ENCODE measurements at places on chromosomes 4 and X.

DNA sequence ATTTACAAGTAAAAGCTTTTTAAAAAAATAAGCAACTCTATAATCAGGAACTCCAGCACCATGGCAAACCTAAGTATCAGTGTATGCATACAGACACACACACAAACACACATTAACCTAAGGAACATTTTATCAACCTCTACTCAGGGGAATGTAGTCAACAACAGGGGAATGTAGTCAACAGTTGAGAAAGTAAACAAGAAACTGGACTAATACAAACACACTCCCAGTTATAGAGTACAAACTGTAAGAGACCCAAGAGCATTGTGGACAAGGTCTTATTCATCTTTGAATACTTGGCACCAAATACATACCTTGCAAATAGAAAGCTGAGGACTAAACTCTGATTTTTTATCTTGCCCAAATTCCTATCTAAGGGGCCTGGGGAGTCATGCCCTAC lies 36.2 kb downstream of the PAPSS1 start:
- no peak for DNase-seq

DNA sequence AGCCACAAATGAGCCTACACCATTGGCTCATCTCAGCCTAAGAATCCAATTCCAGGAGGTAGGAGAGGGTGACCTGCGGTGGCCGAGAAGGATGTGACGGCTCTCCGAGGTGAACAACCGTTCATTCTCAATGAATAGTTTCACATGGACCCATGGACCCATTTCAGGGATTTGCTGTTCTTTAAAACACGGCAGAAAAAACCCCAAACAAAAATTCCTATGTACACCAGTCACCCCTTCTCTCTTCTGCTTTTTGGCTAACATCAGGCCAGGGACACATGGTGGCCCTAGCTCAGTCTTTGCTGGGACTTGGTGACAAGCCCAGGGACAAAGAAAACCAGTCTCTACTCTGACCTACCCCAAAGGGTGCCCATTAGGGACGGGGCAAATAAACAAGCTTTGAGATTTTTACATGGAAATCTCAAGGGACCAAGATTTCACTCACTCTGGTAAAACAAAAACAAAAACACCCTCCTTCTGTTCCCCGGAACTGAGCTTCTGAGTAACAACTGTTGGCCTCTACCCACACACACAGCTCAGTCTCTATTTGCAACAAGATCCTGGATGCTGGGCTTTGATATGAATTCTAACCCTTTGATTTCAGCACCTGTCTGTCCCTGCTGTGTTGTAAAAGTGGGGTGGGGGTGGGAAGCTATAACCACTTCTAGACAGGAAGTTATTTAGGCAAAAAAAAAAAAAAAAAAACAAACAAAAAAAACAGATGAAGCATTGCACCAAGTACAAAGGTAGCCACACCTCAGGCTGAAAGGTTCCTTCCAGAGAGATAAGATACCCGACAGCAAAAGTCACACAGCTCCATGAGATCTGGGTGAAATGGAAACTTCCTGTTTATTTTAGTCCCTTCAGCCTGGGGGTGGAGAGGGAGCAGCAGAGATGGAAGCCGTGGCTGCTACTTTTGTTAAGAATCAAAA lies 49.0 kb downstream of the DDX3X start:
- DNase-seq = peak; percentile 71

DNA sequence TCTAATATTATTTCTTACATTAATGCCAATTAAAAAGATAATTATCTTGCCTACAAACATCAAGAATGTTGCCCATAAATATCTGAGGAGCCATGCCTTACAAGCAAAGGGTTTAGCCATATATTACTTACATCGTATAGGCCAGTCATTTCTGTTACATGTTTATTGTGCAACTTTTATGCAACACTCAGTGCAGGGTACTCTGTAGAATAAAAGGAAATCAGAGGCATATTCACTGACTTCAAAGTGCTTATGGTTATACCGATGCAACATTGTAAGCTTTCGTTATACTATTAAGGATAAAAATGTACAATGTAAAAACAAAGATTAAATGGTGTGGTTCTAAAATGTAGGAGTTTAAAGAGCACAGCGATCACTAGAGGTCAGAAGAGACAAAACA lies 315.9 kb downstream of the PCDH10 start:
- no peak for DNase-seq

DNA sequence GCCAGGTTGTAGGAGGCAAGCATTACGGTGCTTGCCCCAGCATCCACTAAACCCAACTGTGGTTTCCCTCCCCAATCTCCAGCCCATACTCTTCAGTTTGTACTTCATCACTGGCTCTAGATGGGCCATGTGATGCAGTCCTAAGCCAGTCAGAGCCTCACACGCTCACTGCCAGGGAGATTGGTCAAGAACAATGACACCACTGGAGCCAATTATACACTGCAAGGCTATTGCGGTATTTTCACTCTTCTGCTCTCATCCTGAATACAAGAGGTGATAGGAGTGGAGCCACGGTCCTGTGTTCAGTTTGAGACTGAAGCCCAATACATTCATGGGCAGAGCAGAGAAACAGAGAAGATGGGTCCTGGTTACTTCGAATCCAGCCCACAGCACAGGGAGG lies 58.4 kb downstream of the SEPSECS start:
- DNase-seq = no peak

GRCh38 chrX:154380787-154381186 lies 1.7 kb downstream of the EMD start:
- DNase-seq = no peak

GRCh38 chrX:151902813-151903591 lies 9.7 kb upstream of the MAGEA4 start:
- no peak for DNase-seq

- DNase-seq = no peak
These were observed 114.9 kb upstream of the SMIM31 start for GRCh38 chr4:164639001-164639400.

GRCh38 chrX:15059474-15059873 lies 186.3 kb downstream of the MOSPD2 start:
- no peak for DNase-seq

GRCh38 chrX:40202456-40202855 lies 104.7 kb upstream of the BCOR start:
- DNase-seq = peak; percentile 38

DNA sequence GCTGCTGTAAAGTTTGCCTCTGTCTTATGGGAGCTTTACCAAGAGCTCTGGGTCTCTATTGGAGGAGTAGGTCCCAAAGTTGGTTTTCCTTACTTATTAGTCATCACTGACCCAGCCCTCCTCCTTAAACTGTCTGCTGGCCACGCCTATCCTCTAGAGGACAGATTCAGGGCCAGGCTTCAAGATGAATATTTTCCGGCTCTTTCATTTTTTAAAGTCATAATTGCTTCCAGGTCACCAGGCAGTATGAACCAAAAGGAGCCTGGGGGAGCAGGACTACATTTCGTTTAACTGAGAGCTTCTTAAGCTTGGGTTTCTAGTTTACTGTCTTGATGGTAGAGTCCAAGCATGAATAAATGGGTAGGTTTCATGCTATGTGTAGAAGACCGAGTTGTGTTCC lies 13.7 kb downstream of the BCORL1 start:
- no peak for DNase-seq

GRCh38 chrX:71504346-71504745 lies 28.6 kb upstream of the OGT start:
- DNase-seq = no peak

DNA sequence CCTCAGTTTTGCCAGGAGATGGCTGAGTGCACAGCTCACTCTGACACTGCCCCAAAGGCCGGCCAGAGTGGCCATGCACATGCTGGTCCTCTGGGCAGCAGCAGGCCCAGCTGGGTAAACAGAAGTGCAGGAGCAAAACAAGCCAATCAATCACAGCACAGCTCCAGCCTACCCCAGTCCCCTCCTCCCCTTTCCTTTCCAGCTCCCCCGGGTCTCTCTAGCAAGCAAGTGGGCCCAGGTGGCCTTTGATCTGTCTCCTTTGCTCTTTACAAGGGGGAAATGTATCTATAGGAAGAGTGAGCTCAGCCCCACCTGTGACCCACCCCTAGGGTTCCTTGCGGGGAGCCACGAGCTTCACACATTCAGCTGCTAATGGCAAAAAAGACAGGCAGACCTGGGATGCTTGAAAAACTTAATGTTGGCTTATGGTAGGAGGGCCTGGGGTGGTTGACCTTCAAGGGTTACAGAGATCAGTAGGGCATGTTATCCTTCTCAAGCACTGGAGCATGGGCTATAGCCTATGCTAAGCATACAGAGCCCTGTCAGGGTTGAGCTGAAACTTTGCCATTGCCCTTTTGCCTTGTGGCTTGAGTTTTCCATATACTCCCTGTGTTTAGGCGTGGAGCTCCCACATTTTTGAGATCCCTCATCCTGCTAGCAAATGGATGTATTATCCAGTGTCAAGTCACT lies 57.8 kb upstream of the PLAC1 start:
- no peak for DNase-seq

GRCh38 chr4:54614149-54614548 lies 43.6 kb upstream of the KIT start:
- no peak for DNase-seq

DNA sequence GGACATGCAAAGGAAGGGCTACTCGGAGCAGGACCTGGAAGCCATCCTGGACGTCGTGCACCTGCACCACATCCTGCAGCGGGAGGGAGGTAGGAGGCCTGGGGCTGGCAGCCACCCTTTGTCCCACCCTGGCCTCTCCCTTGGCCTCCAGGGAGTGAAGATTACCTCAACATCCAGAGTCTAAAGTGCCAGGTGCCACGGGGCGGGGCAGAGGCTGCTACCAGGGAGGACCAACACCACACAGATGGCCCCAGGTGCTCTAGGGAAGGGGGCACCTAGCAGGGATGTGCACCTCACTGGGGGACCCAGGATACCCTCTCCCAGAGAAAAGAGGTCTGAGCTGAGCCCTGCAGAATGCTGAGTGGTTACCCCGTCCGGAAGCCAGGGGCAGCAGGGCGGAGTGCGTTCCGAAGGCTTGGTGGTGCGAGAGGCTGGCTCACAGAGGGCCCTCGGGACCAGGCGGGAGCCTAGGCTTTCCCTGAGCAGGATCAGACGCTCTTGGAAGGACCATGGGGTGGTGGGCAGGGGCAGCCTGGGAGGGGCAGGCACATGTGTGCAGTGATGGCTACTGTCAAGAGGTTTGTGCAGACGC lies 16.1 kb downstream of the ABCD1 start:
- no peak for DNase-seq

DNA sequence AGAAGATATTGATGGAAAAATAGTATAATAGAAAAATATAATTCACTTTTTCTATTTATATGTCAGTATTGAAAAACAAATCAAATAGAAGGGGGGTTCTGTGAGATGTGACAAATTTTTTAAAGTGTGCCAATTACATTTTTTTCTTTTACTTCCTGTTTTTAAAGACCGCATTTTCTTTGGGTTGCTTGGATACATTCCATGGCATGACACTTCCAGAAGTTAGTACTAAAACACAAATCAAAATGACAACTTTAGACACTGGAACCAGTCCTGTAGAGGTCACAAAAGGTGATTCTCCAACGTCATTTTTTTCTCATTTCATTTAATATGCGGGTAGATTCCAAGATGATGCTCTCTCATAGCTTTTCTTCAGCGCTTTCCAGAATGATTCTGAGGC lies 116.2 kb upstream of the GNPDA2 start:
- DNase-seq = no peak

DNA sequence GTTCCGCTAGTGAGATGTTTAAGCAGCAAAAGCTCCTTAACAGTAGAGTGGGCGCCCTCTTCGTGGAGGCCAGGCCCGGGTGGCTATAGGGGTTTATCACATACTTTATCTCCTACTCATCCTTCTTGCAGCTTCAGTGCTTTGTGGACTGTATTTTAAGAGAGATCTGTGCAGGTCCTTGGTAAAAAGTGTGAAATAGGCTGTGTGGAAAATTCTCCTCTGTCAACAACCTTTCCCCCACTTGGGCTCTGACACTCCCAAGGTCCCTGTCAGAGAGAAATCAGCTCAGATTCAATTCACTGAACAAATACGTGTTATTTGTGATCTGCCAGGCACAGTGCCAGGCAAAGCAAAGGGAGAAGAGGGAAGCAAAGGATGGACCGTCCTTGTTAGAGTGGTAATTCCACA lies 214.3 kb upstream of the PPARGC1A start:
- DNase-seq = no peak

DNA sequence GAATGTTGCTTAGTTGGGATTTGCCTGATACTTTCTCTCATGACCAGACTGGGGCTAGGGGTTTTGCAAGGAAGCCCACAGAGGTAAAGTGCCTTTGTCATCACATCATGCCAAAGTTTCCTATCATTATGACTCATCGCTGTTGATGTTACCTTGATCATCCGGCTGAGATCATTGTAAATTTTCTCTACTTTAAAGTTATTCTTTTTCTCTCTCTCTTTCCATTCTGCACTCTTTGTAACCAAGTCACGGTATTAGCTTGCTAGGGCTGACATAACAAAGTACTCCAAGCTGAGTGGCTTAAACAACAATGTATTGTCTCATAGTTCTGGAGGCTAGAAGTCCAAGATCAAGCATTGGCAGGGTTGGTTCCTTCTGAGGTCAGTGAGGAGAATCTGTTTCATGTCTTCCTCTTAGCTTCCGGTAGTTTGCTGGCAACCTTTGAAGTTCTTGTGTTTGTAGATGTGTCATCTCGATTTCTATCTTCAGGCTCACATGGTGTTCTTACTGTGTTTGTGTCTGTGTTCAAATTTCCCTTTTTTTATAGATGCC lies 113.0 kb downstream of the DTHD1 start:
- peak; percentile 75 for DNase-seq
